ENCODE measurements at places on chromosomes 13 and 19.

GRCh38 chr19:11418094-11418548 is 993 bp downstream of the RGL3 start:
- no peak for DNase-seq

DNA sequence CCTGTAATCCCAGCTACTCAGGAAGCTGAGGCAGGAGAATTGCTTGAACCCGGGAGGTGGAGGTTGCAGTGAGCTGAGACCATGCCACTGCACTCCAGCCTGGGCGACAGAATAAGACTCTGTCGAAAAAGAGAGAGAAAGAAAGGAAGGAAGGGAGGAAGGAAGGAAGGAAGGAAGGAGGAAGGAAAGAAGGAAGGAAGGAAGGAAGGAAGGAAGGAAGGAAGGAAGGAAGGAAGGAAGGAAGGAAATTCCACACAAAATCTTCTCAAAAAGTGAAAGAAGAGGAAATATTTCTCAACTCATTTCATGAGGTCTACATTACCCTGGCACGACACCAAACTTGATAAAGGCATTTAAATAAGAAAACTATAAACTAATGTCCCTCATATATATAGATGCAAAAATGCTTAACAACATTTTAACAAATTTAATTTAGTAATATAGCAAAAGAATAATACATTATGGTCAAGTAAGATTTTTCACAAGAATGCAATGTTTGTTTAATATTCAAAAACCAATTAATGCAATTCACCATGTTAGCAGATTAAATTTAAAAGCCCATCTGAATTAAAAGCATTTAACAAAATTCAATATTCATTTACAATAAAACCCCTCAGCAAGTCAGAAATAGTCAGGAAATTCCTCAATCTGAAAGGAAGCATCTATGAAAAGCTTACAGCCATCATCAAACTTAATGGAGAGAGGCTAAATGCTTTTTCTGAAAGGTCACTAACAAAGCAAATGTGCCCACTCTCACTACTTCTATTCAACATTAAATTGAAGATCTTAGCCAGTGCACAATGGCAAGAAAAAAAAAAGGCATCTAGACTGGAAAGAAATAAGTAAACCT is 12.0 kb upstream of the CPB2 start:
- no peak for DNase-seq

DNA sequence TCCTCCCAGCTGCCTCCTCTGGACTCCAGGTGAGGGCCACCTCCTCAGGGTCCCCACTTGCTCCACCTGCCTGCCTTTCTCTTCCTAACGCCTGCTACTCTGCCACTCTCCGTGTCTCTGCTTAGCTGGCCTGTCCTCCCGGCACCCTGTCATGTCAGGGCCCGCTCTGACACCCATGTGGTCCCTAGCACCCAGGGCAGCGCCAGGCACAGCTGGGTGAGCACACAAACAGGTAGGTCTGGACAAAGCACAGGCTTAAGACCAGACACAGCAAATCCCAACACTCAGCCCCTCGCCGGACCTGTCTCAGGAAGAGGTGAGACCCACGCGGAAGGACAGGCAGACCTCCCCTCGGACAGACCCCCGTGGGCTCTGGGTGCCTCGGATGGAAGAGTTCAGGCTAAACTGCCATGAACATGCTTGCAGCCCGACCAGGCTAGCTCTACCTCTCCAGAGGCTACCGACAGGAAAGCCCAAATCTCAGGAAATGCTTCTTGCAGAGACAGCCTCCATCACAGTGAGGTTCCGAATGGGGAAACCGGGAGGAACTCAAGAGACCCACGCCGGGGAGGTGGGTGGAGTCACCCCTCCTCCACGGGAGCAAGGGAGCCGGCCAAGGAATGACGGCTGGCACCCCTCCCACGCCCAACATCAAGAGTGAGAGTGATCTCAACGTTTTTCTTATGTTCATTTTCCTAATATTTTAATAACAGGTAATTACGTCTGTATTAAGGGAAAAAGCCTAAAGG is 12.5 kb downstream of the ZNF787 start:
- no peak for DNase-seq

DNA sequence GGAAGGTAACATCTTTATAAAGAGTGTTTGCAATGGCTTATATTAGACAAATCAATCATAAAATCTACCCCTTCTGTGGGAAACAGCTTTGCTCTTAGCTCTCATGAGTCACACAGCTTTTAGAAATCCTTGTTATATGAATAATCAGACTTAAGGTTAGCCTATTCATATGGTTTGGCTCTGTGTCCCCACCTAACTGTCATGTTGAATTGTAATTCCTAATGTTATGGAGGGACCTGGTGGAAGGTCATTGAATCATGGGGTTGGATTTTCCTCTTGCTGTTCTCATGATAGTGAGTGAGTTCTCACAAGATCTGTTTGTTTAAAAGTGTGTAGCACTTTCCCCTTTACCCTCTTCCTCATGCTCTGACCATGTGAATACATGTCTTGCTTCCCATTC is 704.2 kb upstream of the KLHL1 start:
- DNase-seq = no peak

DNA sequence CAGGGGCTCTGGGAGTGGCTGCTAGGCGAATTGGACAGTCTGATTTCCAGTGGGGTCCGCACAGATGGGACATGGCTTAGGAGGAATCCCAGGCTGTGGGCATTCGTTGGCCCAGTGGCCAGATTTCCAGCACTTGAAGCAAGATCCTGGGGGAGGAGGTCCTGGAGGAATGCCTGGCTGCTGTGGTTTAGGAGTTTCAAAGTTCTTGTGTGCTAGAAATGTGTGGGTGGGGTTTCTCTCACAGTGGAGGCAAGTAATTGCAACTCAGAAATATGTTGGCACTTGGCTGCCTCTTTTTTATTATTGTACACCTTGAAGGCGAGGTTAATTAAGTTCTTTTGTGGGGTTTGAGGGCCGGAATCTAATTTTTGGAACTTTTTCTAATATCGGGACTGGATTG is 17.1 kb downstream of the IGFL3 start:
- no peak for DNase-seq

DNA sequence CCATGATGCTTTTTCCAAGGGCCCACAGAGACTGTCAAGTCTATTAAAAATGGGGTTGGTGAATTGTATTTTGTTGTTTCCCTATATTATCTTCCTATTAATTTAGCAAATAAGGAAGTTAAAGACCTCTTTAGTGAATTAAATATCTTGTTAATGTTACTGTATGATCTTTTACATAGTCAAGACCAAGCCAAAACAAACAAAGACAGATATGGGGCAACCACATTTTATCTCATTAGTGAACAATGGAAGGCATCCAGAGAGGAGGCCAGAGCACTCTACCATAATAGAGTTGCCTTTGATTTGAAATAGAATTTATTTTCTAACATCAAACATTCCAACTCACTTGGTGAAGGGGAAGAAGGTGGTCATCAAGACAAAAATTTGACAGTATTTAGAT is 169.4 kb downstream of the B3GLCT start:
- DNase-seq = no peak

DNA sequence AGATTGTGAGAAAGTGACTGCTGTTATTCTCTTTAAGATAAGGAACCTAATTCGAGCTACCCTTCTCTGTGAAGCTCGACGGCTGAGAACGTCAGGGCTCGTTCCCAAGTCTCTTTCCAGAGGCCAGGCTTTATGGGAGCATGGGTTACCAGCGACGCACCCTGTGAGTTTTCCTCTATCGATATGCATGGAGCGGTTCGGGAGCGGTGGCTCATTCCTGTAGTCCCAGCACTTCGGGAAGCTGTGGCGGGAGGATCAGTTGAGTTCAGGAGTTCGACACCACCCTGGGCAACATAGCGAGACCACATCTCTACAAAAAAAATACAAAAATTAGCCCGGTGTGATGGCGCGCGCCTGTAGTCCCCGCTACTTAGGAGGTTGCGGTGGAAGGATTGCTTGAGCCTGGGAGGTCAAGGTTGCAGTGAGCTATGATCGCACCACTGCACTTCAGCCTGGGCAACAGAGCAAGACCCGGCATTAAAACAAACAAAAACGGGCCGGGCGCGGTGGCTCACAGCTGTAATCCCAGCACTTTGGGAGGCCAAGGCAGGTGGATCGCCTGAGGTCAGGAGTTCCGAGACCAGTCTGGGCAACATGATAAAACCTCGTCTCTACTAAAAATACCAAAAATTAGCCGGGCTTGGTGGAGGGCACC is 681 bp upstream of the ZNF606 start:
- DNase-seq = no peak

DNA sequence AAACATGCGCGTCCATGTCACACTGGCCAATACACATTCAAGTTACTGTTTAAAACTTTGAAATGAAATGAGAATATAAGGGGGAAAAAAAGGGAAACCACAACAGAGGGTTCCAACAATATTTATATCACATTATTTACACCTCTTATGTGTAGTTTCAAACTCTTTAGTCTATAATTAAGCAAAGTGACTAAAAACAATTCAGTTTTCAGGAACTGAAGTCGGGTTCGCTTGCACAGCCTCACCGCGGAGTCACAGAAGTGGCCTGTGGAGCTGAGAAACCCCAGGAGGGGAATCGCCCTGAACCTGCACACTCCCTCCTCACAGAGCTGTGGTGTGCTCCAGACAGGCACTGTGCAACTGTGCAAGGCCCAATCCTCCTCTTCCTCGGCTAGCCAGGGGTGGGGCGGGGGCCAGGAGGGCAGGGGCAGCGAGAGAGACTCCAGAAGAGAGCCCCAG is 75.9 kb downstream of the STK24 start:
- no peak for DNase-seq

DNA sequence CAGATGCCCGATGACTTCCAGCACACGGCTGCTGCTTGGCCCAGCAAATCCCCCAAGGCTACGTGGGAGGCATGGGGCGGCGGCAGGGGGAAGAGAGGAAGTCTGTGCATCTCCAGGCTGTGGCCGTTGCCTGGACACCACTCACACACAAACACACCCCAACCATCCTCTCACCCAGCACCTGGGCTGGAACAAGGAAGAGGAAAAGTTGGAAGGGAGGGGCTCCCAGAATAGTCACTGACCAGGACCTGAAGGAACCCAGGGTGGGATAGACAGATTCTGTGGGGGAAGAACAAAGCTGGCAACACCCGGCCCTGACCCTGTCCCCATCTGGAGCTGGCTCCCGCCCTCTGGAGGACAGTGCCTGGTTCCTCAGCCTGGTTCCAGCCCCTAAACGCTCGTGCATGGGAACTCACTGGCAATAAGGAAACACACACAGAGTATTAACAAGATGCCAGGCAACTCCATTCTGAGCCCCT is 11.2 kb downstream of the PPP6R1 start:
- DNase-seq = no peak

GRCh38 chr19:54317108-54317964 is 4.4 kb upstream of the LILRA5 start:
- DNase-seq = no peak

DNA sequence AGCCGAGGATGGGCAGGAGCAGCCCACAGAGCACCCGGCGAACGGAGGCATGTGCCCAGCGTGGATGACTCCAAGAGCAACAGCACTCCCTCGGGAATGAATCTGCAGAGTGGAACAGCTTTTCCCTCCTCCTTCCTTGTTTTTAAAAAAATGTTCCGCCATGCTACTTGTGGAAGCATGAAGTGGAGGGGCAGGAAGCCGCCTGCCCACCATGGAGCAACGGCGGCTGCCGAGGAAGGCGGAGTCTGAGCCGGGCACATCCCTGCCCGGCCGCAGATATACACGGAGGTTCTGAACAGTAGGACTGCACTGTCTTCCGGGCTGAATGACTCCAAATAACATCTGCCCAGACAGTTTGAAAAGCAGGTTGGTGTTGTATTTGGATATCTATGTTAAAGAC is 65.2 kb downstream of the SOX1 start:
- DNase-seq = no peak

Measured in HS-27A (cell line).